ENCODE measurements at places on chromosomes 7 and 10.

- no peak for DNase-seq
Measured at GRCh38 chr10:126650161-126650560, 20.3 kb downstream of the C10orf90 start.

GRCh38 chr7:33905389-33906032 is at the start of gene BMPER:
TSS of gene BMPER (plus strand) at chr7:33905539. CDS start at chr7:33905614, 75 bp downstream.
- no peak for DNase-seq

DNA sequence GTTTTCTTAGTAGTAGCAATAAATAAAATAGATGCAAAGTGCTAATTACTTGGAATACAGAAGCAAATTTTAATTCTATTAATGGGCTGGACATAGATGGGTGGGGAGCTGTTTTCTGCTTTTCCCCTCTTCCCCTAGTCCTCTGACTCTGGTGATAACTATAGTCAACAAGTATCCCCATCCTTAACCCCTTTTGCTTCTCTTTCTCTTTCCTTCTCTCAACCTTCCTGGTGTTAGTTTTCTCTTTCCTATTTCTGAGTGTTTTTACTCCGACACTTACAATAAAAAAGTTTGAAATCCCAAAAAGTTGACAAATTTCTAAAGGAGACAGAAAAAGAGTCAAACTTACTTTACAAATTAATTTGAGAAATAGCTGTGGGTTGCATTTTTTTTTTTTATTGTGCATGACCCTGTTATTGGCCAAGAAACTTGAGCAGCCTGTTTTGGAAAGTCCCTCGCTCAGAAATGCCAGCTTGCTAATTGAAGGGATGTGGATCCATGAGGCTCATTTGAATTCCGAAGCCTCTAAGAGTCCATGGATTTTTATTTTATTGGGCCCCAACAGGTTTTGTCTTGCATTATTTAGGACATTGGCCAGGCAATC is 2.4 kb downstream of the FAS start:
- no peak for DNase-seq

DNA sequence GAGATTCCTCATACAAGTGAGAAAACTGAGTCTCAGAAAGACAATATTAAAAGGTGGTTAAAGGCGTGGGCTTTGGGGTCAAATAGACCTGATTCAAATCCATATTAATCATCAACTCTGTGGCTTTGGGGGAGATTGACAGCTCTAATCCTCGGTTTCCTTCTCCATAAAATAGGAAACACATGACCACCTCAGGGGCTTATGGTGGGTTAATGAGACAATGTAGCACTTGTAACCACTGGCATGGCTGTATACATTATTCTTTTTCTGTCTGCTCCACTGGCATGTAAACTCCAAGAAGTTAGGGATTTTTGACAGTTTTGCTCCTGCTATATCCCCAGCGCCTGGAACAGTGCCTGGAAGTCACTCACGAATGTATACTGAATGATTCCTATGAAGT is 120.8 kb upstream of the GAD2 start:
- no peak for DNase-seq

DNA sequence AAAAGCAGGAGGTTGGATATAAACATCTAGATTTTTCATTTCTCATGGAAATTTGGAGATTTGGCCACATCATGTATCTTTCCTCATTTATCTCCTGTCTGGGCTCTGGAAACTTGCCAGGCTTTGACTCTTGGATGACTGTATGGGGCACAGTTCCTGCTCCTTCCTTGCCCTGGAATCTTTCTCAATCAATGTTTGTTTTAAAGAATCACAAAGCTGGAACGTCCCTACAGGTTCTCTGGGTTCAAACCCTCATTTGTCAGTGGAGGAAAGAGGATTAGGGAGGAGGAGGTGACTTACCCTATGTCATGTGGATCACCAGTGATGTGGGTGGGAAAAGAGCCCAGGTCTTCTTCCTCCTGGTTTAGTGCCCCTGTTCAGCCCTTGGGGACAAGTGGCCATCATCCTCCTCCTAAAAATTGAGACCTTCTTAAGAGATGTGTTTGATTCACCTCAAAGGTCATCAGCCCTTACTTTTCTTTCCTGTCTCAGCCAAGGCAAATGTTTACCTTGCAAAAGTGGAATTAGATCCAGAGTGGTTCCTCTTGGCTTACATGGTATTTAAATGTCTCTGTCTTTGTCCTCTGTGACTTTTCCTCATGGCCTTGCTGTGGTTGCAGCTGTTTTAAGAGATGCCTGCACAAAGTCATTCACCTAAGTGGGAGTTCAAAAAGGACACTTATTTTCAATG is 38.8 kb upstream of the PDZD8 start:
- peak; percentile 11 for DNase-seq

DNA sequence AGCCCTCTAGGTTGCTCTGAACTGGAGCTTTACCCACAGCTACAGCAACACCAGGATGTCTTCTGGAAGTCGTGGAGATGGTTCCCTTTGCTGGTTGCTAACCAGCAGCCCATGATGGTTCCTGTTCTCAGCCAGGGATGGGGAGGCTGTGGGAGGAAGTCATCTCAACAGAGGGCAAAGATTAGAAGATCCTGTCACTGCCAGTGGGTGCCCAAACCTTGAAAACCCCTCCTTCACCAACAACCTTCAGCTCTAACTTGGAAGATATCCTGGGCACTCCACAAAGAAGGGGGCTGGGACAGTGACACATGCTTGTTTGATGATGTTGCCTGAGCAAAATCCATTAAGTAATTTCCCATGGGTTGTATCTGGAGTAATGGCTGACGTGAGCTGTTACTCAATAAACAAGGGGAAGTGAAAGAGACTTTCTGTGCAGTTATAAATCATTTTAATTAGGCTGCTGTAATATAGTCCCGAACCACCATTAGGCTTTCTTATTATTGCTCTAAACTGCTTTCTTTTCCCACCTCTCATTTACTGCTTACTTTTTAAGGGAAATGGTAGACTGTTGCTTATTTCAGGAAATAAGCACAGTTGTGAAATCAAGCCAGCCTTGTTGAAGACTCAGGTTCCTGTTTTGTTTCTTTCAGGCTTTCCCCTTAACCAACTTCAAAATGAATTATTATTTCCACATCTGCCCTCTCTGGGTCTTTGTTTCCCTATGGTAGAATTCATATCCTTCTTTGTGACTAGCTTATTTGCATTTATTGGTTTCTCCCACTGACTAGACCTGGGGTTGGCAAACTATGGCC is 124.8 kb downstream of the PPP1R17 start:
- DNase-seq: peak; percentile 85

DNA sequence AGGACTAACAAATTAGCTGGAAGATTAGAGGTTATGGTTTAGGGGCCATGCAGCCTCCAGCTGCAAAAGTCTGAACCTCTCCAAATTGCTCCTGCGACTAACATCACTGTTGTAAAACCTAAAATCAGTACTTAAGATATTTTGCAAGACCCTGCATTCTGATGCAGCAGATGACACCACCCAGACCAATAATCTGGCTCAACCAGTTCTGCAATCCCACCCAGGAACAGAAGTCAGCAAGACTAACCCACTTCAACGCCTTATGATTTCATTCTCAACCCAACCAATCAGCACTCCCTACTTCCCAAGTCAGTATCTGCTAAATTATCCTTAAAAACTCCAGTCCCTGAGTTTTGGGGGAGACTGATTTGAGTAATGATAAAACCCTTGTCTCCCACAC is 250.8 kb upstream of the MBL2 start:
- no peak for DNase-seq

- DNase-seq: peak; percentile 21
Measured at GRCh38 chr10:131943021-131943814, 38.5 kb downstream of the BNIP3 start.

- DNase-seq: no peak
Measured at GRCh38 chr10:31757386-31757791, 171.2 kb downstream of the ARHGAP12 start.

GRCh38 chr10:8056871-8057331 is 2.4 kb downstream of the GATA3 start:
- DNase-seq: no peak

- DNase-seq: no peak
Measured at GRCh38 chr7:66597461-66597860, 31.2 kb upstream of the KCTD7 start.

GRCh38 chr7:113775401-113775800 is 143.4 kb downstream of the PPP1R3A start:
- DNase-seq: no peak

DNA sequence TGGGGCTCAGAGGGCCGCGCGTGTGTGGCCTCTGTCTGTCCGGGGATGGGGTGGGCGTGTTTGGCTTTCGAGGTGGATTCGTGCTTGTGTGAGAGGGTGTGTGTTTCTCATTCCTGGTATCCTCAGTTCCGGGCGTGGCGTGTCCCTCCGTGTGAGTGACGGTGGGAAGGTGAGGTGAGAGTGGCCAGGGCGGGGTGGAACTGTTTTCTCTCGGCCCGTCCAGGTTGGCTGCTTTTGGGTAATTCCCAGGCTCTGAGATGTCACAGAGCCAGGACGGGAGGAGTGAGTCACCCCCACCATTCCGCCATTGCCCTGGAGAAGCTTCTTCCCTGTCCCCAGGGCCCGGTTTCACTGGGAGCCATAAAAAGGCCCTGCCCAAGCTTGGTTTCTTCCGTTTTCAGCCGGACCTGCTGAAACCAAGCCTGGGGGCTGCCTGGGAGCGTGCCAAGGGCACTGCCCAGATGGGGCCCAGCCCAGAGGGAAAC is 21.3 kb upstream of the CLDN4 start:
- DNase-seq: no peak

DNA sequence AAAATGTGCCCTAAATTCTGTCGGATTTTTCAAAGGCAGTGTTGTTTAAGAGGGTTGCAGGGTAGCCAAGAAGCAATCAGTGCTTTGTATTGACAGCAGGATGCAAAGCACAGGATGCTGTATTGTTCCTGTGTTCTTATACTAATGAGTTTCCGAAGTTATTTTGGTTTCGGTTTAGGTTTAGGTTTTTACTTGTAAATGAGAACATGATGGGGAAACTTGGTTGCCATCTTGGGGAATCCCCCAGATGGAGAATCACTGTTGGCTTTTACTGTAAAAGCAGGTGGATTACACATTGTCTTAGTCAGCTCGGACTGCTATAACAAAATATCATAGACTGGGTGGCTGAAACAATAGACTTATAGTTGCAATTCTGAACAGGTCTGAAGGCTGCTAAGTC is 72.1 kb downstream of the INHBA start:
- DNase-seq: no peak

DNA sequence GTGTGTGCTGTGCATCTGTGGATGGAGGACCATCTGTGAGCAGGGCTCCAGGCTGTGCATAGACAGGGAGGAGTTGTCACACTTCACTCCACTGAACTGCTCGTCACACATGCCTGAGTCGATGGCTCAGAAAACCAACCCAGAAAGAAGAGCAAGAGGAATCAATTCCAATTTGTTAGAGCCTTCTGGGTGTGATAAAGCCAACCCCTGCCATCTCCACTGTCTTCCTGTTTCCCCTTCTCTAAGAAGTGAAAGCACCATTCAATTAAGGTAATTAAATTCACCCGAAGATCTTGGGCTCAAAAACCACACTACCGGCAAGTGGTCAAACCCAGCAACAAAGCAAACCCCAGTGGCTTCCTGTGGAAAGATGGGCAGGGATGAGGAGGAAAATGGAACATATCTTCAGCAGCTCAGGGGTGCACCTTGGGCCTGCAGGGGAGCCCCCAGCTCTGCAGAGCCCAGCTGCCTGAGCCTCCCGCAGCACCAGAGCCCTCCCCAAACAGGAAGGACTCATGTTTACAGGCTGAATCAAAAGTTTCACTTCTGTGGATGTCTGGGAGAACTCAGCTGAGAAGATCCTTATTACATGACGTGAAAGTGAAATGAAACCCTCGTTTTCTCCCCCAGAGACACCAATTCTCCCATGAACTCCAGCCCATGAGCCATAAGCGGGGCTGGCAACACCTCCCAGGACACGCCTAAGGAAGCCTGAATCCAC is 10.9 kb downstream of the C10orf71 start:
- peak; percentile 54 for DNase-seq

- peak; percentile 92 for DNase-seq
Measured at GRCh38 chr7:74230446-74231231, 20.8 kb downstream of the LAT2 start.

DNA sequence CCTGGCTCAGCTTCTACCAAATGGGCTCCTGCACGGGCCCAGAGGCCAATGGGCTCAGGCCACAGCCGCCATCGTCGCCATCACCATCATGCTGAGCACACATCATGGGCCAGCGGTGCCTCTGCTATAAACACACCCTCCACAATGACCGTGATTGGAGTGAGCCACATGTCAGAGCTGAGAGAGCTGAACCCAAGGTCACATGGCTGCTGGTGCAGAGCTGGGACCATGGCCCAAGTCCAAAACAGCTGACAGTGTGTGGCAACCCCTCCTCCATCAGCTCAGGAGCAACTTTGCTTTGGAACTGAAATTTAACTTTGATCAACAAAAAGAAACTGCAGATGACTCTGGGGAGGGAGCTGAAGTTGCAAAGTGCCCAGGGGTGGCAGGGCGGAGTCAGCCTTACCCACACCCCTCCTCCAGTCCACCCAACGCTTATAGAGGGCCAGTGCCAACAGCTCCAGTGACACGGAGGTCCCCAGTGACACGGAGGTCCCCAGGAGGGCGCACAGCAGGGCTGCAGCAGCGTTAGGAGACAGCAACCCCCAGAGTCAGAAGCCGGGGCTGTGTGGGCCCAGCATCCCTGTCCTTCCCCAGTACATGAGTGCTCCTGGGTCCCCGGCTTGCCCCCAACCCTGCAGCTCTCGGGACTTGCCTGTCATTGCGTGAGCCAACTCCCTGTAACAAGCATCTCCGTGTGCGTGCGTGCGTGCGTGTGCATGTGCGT is 249.6 kb downstream of the ELFN1 start:
- peak; percentile 85 for DNase-seq

DNA sequence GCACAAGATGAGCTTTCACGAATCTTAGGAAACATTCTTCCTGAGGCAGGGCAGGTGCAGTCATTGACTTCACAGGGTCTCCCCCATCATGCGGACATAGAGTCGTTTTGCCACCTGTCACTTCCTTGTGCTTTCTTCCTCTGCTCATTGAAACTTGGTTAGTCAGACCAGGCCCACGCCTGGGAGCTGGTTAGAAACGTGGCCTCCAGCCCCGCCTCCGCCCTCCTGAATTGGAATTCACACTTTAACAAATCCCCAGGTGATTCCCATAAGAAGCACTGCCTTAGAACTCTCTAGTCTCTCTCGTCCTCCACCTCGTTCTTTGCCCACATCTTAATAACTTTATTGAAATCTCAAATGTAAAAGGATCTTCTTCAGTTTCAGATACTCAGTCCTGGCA is 265.5 kb upstream of the FZD8 start:
- no peak for DNase-seq

GRCh38 chr10:124602646-124603365 is 141.2 kb downstream of the LHPP start:
- no peak for DNase-seq

DNA sequence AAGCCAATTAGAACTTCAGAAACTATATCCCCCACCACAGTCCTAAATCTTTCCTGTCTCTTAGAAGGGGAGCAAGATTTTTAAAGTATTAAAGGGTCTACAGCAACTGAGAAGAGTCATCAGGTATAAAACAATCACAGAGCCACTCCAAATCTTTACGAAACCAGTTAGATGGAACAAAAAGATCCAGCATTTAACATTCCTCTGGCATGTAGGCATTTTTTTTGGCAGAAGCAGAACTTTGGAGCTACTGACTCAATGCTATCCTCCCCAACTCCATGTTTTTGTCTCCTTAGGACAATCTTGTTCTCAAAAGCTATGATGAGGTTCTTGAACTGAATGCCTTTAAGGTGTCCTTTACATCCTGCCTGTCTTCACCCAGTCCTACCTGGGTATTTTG is 333.3 kb downstream of the PRPF18 start:
- no peak for DNase-seq
